ENCODE measurements at places on chromosomes 2 and 18.

DNA sequence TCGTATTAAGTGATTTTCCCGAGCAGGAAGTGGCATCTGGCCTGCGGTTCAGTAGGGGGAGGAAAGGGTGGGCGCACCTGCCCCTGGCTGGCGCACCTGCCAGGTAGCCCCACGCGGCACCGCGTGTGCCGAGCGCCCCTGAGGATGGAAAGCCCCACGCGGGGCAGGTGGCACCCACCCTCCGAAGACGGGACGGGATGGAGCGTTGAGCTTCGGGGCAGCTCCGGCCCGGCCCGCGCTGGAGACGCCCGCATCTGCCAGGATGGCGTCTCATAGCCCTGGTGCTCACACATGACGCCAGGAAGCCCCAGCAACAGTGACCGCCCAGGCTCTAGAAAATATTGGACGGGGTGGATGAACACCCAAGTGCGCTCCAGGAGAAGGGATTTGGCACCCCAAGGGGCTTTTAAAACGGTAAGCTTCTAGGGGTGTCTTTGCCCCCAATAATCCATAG, 2.5 kb upstream of the NFATC1 start:
- peak; percentile 51 for DNase-seq

DNA sequence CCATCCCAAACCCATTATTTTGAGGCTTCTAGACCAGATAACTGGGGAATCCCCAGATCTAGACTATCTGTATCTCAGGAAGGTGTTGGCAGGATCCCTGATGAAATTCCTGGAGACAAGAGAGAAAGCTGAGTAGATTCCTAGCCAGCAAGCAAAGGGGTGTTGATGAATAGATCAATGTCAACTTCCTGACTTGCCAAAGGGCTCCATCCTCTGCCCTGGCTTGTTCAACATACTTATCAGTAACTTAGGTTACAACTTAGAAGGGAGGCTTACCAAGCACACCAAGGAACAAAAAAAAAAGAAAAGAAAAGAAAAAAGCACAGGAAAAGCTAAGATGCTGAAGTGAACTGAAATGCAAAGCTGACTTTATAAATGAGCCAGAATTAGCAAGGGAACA, 53.3 kb downstream of the TNS1 start:
- DNase-seq = no peak

- no peak for DNase-seq
Observed at GRCh38 chr18:48694295-48694694, 155.5 kb downstream of the CTIF start.

DNA sequence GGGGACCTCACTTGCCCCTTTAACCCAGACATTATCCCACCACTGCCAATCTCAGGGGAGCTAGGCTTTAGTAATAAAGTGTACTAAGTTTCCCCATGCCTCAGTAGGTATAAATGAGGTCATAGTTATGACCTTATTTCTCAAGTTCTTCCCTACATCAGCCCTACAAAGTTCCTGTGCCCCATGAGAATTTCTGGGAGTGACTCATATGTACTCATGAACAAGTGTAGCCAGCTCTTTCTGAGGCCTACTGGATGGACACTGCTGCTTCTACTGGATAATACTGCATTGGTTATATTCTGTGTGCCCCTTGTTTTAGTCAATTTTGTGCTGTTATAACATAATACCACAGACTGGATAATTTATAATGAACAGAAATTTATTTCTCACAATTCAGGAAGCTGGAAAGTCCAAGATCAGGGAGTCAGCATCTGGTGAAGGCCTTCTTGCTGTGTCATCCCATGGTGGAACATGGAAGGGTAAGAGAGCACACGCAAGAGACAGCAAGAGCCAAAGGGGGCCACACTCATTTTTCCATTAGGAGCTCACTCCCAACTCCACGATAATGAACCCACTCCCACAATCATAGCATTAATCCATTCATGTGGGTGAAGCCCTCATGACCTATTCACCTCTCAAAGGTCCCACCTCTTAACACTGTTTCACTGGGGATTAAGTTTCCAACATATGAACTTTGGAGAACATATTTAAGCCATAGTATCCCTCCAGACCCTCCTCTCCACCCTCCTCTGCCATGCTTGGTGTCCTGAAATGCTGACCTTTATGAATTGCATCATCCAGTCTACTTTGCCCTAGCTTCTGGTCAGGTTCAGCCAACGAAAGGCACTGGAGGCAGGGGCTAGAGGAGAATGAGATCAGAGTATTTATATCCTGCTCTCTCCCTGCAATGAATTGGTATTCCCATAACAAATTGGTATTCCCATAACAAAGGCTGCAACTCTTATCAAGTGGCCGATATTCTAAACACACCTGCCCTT, 25.4 kb upstream of the ST3GAL5 start:
- DNase-seq = peak; percentile 70

DNA sequence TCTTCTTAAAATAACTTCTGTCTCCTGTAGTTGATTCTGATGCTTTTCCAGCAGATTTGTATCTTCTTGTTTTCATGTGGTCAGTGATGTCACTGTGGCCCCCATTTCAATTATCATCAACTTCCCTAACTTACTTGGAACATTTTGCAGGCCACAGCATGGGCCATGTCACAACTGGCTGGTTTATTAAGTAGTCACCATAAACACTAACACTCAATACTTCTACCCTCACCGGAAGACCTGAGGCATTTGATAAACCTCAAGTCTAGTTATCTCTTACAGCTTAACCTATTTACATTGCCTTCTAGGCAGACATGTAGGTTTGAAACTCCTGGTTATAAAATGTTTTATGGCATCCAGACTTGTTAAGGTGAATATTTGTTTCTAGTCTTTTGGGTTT, 37.4 kb upstream of the PROKR1 start:
- DNase-seq = no peak

DNA sequence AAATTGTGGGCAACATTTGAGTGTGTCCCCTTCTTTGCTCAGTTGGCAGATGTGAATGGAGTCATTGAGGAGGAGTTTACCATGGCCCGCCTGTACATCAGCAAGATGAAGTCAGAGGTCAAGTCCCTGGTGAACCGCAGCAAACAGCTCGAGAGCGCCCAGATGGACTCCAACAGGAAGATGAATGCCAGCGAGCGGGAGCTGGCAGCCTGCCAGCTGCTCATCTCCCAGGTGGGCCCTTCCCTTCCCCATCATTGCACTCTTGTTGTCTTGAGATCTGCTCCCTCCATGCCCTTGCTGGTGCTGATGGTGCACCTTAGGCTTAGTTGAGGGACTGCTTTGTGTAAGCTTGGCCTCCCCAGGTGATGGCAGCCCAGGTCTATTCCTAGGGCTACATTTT, 47.5 kb upstream of the LYPD6B start:
- no peak for DNase-seq

DNA sequence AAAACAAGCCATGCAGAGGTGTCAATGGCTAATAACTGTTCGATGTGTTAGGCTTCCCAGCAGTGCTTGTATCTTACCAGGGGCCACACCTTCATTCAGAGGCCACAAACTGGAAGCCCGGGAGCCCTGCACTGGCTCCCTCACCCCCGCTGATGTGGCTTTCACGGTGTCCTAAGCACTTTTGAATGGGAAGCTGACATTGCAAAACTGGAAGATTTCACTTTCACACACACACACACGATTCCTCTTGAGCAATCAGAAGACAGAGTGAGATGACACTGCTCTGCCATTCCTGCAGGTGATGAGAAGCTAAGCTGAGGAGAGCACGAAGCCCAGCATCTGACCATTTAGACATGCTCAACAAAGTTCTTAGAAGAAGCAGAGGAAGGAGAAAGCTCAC, 8.6 kb upstream of the ZNF407 start:
- no peak for DNase-seq

GRCh38 chr2:62996534-62997186, 54.0 kb upstream of the OTX1 start:
- DNase-seq = no peak

DNA sequence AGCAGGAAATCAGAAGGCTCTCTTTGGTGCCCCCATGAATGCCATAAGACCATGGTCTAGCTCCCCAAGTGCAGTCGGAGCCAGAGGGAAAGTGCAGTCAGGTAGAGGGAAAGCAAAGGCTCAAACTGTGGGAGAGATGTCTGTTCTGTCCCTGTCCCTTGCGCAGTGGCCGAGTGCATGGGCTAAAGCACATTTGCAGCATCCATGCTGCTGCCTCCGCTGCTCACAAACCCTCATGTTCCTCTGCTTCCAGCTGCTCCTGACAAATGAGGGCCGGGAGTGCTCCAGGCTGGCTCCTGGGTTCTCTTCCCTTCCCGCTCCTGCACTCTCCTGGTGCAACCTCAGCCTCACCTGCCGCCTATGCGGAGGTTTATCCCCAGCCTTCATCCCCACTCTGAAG, 34.2 kb downstream of the SCTR start:
- DNase-seq = no peak

- no peak for DNase-seq
Observed at GRCh38 chr2:157831573-157832315, 44.4 kb downstream of the ACVR1 start.

All from AG08395 (cell line).